ENCODE measurements at places on chromosomes 12 and 14. TPM values are rescaled to one million over a fixed set of nuclear protein-coding genes. Genes with fewer than 3 reads are reported as not detected.

Gene PRH2
- polyA plus RNA-seq = 0.35 TPM

Gene RPGRIP1
- 0.94 TPM for polyA plus RNA-seq

Gene ANKS1B
- 3.7 TPM for polyA plus RNA-seq

Gene CCDC38
- 0.08 TPM for polyA plus RNA-seq

Gene CD163
- 21.5 TPM for polyA plus RNA-seq

Gene CSRP2
- polyA plus RNA-seq = 36.3 TPM

Gene GAS2L3
- polyA plus RNA-seq = 19.0 TPM

Gene LUM
- polyA plus RNA-seq = 689 TPM

Gene CLEC4A
- polyA plus RNA-seq = 2.0 TPM

Gene TMEM19
- polyA plus RNA-seq = 18.7 TPM

- no peak for DNase-seq
Observed at GRCh38 chr12:49098035-49098451, 3.4 kb upstream of the DHH start.

GRCh38 chr12:2118481-2119255, 65.9 kb downstream of the CACNA1C start:
- DNase-seq = no peak

DNA sequence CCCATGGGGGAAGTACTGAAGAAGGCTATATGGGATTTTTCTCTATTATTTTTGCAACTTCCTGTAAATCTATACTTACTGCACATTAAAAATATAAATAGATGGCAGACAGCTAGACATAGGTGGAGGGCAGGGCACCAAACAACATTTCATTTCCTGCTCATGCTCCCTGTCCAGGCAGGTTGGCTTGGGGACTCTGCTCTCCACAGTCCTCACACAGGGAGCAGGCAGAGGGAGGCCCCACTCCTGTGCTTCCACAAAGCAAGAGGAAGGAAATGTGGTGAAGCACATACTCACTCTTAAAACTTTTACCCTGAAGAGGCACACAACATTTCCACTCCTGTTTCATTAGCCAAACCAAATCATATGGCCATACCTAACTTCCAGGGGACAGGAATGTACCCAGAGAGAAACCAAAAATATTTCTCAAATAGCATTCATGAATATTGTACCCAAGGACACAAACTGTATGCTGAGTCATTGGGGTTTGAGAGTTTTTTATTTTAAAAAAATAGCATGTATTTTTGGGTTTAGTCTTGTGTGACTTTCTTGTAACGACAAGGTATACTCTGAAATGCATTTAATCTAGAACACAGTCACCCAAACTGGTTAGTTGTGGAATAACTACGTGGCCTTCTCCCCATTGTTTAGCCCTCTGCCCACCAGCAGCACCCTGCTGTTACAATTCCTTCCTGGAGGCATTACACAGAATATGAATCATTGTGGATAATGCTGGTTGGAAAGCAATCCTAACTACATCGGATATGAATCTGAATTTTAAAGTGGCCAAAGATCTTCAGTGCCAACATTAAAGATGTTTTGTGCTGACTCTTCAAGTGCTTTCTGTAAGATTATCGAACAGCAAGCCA, 40.9 kb downstream of the RTN1 start:
- DNase-seq = no peak

GRCh38 chr14:88987516-88987915, 163.1 kb downstream of the TTC8 start:
- DNase-seq = no peak

DNA sequence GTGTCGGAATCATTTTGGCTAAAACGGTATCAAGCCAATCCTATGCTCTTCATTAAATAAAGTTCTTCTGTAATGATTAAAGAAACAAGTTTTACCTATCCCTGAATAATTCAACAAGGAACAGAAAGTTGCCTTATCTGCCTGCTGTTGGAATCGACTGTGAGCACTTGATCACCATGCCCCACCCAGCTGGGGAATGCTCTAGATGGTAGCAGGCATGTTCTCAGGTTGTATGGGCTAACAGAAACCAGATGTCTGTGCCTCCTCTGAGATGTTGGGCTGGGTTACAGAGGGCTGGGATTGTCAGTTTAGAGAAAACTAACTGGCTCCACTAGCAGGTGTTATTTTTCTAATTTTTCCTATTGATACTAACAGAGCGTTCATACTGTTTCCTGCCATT, 28.9 kb downstream of the RTRAF start:
- DNase-seq = no peak

DNA sequence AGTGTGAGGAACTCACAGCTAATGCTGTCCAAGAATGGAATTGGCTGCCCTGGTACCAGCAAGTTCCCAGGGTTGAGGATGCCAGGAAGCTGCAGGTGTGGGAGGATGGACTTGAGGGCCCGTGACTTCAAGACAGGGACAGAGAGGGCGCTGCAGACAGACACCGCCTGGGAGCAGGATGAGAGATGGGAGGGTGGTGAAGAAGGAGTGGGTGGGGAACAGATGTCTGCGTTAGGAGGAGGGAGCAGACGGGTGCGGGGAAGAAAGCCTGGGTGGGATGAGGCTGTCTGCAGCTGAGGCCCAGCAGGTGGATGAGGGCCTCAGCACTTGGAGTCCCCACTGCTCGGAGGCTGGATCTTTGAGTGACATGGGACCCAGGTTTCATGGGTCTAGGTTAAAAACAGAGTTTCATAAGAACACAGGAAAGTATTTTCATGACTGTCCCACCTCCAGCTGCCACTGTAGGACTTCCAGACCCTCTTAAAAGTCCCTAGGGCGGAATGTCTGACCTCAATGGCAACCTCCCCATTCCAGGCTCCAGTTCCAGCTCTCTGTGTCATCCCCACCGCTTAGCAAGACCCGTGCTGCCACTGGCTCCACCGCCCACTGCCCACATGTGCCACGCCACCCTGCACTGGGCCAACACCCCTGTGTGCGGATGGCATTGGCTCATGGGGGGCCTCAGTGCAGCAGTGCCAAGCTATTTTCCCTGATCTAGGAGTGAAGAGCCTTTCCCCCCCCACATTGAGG, 70.3 kb upstream of the SCN8A start:
- no peak for DNase-seq

DNA sequence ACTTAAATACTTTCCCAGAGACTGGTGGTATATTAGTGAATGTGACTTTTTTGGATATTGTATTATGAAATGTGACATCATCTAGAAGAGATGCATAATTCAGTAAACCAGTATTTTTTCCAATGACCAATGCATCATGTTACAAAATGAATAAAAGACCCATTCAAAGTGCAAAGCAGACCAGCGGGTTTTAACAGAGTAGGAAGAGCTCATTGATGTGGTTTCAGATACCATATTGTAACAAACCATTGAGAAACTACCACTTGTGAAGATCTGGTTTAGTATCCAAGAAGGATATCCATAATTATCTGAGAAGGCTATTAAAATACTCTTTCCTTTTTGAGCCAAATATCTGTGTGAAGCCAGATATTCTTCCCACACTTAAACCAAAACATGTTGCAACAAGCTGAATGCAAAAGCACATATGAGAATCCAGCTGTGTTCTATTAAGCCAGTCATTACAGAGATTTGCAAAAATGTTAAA, 47.7 kb downstream of the MVK start:
- no peak for DNase-seq

DNA sequence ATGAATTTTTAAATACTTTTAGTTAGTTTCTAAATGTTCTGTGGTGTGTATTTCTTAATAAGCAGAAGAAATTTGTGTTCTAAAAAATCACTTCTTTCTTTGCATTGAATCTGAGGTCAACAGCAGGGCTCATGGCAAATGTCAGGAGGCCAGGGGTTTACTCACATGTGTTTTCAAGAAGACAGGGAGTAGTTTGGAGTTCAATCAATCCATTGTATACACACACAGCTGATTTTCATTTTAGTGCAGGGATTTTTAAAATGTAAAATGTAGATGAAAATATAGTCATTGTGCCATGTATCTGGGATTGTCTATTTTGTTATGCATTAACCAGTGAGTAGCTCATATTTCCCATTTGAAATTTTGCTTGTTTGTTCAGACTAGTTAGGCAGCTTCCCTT, 62.1 kb downstream of the EML1 start:
- DNase-seq = no peak

DNA sequence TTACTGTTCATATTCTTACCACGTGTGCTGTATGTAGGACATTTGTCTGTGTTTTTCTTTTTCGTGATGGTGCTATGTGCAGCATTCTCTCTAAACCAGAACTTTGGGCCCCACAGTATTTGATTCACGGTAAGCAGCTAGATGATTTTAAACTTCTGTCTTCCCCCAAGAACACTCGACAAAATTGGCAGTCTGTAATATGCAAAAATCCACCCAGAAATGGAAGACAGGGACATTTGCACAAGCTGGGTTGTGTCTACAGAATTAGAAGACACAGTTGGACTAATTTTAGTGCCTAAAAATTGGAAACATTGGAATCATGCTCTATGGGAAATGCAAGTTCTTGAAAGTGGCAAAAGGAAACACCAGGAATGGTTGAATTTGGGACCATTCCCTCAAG, 24.1 kb upstream of the MED13L start:
- no peak for DNase-seq

DNA sequence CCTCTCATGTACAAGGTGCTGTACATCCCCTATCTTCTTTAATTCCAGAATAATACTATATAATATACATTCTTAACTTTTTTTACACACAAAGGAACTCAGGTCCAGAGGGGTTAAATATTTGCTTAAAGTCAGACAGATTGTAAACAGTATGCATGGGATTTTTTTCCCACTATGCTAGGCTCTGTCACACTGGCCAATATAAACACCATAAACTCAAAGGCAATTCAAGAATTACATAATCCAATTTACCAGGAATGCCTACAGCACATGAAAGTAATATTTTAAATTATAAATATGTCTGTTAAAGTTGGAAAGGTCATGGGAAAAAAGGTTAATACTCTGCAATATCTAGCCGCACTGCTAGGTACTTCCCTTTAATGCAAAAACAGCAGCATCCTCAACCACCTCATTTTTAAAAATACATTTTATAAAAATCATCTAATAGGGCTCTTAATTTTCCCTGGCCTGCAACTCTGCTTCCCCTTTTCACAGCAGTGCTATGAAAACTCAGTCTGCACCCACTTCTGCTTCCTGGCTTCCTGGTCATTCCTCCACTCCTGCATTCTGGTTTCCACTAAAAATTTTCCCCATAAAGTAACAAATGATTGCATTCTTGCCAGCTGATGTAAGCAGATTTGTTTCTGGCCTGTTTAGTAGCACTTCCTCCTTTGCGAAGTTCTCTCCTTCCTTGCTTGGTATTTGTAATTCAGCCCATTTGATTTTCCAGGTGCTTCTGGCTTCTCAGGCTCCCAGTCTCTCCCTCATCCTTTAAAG, 128.1 kb downstream of the ITPR2 start:
- no peak for DNase-seq

GRCh38 chr12:92601176-92601575, 101.6 kb upstream of the PLEKHG7 start:
- DNase-seq = no peak

DNA sequence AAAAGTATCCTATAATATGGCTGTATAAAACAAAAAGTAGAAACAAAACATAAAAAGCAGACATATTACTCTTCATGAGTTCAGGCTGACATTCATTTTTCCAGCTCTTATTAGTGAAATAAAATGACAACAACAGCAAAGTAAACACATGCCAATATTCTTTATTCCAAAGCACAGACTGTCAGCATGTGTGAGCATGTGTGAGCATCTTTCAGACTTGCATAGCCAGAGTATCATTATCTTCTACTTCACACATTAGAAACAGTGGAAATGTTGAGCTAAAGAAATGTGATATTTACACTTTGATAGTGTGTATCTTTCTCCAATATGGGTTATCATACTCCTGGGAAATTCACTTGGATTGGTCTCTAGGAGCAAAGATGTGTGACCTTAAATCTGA, 476.6 kb upstream of the TMEM132C start:
- no peak for DNase-seq

GRCh38 chr14:52002542-52002941, 13.2 kb downstream of the RTRAF start:
- no peak for DNase-seq

- DNase-seq = no peak
Observed at GRCh38 chr12:57904426-57904825, 36.9 kb upstream of the ATP23 start.

GRCh38 chr12:65593239-65593701, 231.0 kb upstream of the HMGA2 start:
- no peak for DNase-seq

DNA sequence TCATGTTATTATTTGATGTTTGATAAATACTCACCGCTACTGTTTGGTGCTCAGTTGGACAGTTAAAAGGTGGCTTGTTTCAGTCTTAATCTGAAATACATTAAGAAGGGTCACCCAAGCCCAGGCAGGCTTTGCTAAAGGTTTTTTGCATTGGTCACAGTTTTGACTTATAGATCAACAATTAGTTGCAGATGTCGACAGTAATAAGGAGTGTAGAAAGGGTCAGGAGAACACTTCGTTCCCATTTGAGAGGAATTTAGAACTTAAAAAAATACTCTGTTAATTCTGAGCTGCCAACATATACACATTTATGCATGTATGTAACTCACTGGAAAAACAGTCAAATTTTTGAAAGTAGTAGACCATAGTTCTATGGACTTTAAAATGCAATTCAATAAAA, 130.3 kb downstream of the TMEM30B start:
- DNase-seq = no peak

DNA sequence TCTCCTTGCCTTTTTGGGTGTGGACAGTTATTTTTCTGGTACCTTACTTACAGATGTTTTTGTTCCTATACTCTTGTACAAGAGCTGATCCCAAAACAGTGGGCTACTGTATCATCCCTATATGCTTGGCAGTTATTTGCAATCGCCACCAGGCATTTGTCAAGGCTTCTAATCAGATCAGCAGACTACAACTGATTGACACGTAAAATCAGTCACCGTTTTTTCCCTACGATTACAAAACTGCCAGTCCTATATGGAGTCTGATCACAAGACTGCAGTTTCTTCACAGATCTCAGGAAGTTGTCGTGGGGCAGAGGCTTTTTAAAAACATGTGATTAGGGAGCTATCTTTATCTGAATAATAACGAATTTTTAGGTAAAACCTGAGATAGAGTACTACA, 1.3 kb downstream of the LYSET start:
- no peak for DNase-seq

- no peak for DNase-seq
Observed at GRCh38 chr14:79841433-79841832, 369.9 kb downstream of the DIO2 start.

DNA sequence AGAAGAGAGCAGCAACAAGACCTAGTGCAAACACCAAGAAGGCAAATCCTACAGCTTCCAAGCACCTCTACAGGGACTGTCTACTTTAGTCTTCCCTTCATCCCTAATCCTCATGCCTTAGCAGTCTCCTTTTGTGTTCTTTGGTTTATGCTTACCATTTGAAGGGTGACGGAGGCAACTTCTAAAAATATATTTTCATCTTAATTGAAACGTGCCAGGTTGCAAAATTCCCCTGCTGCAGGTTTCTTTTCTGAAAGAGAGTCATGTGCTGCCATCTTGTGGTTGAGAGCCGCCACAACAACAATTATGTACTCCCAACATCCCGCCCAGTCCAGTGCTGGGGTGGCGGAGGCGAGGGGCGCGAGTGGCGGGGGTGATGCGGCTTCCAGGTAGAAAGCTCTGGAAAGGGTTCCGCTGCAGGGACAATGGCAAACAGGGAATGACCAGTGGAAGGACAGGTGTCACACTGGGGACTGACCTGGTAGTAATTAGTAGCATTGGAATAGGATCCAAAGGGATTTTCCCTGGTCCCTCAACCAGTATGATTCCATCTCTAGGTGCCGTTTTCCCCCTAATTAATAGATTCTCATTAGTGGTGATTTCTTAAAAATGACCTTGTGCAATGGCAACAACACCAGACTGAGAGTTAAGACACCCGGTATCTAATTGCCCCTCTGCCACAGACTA, 80.3 kb upstream of the GNG2 start:
- DNase-seq = peak; percentile 60

GRCh38 chr14:85088192-85088591, 441.8 kb upstream of the FLRT2 start:
- no peak for DNase-seq
